ENCODE measurements at places on chromosomes 12 and 14.
A peak's percentile ranks its signal among the peaks of the same experiment; 100 is the strongest.

GRCh38 chr14:24252289-24253124 is 10.1 kb upstream of the TINF2 start:
- DNase-seq = no peak

- no peak for DNase-seq
Observed at GRCh38 chr12:115267464-115267863, 583.5 kb upstream of the TBX3 start.

GRCh38 chr12:64028541-64028940 is 184.0 kb downstream of the SRGAP1 start:
- no peak for DNase-seq

- DNase-seq = no peak
Observed at GRCh38 chr12:80861641-80862378, 75.9 kb downstream of the LIN7A start.

DNA sequence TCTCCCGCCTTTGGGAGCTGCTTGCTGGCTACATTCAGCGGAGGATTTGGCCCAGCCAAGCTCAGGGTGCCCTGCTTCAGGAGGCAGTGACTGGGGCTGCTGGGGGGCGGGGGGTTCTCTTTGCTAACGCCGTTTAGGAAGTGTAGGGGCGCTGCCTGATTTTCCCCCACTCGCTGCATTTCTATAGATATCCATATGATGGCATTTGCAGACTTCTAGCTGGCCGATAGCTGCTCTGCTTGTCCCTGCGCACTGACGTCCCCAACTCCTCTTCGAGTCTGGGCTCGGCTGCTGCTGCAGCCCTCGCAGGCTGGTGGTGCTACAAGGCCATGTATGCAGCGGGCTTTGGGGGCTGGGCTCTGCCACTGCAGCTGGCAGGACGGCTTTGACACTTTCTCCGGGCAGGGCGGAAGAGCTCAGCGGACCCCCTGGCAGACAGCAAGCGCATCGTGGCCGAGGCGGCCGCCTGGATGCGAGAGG is 3.1 kb downstream of the LRFN5 start:
- DNase-seq = peak; percentile 92

DNA sequence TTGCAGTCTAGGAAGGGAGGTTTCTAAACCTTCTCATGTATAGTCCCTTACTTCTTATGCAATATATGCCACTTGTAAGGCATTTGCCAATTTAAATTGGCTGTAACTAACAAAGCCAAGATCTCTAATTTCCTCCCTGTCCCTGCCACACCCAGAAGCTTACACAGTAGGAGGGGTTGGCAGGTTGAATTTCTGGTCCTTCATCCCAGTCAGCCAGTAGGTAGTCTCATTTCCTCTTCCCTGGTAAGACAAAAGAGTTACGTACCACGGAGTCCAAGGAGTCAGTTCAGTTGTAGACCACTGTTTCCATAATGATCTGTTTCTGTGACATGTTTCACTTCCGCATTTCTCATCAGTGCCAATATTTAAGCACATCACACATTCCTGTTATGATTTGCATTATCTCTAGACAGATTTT is 47.0 kb upstream of the PLBD1 start:
- no peak for DNase-seq

- no peak for DNase-seq
Observed at GRCh38 chr12:39675263-39675662, 55.7 kb upstream of the ABCD2 start.

DNA sequence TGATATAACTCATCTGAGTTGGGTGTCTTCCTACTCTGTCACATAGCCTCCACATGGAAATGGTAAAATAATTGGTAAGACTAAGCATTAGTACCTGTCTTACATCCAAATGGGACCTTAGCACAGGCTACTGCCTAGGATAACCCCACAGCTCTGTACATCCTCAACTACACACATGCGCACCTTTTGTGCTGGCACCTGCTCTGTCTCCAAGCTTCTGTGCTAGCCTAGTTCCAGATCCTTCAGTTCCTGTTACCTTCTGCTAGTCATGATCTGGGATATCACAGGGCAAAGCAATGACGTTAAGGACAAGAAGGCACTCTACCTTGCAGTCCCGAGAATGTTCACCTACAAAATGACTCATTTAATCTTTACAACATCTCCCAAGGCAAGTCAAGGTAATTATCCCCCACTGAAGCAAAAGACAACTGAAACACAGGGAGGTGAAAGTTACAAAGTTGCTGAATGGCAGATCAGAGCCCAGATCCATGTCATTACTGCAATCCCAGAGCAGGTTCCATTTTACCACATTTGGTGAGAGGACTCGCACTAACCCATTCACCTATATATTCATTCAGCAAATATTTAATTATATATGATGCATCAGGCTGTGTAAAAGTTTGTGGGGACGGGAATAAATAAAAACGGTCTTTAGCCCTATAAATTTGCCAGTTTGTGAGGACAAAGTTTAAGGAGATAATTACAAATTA is 61.7 kb downstream of the PPM1H start:
- DNase-seq = no peak

- DNase-seq = no peak
Observed at GRCh38 chr14:85399186-85399585, 130.8 kb upstream of the FLRT2 start.

DNA sequence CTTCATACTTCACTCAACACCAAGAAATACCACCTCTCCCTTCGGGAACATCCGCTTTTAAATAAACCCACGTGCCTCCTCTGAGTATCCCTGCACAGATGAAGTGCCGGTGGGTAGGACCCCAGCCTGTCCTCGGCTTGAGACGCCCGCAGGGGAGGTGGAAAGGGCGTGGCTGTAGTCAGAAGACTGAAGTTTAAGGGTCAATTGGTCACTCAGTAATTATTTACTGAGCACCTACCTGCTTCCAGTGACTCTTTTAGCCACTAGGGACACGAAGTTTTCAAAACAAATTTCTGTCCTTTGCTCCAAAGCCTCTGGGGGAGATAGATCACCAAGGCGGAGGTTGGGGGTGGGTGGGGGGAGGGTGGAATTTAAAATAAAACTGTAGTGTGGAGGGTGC is 309.4 kb downstream of the VRK1 start:
- DNase-seq = no peak

Data from retina (tissue), 1 donor.